Gastroesophageal sphincter (tissue), 4 donors: ENCODE measurements at places on chromosomes 11 and 22. TPM values are rescaled to one million over a fixed set of nuclear protein-coding genes. Genes with fewer than 3 reads are reported as not detected.
A peak's percentile ranks its signal among the peaks of the same experiment; 100 is the strongest.

DNA sequence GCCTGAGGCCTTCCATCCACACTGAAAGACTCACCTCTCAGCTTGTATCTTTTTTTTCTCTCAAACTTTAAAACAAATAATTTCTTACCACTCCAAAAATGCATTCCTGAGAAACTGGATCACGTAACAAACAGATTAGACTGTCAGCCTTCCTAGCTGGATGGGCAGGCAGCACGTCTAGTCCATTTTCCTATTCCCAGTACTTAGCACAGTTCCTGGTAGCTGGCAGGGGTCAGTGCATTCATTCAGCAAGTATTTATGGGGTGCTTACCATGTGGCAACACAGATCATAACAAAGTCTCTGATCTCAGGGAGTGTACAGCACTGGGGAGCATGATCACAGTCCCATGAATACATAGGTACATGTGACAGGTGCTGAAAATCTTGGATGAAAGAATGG lies 89.6 kb downstream of the UBASH3B start:
- no peak for ATAC-seq

- ATAC-seq = peak; percentile 34
These were observed 1.9 kb downstream of the GRAMD4 start for GRCh38 chr22:46622081-46622521.

Gene FAM89B
- total RNA-seq = 68.3 TPM

Gene MMP8
- not detected for total RNA-seq

- no peak for ATAC-seq
These were observed 708 bp downstream of the SCO2 start for GRCh38 chr22:50524676-50525103.

DNA sequence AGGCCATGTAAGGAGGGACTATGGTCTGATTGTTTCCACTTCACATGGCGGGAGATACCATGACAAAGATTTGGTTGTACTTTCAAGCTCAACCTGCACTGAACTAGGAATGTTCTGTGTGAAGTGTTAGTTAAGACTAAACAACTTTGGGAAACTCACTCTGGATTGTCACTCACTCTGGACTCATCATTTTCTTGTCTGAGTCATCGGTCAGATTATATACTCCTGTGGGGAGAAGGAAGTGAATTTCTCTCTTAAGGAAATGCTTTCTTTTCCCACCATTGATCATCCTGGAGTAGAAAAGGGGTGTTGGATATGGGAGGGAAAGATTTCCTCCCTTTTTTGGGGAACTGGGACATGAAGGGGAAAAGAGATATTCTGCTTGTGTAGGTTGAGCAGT lies 26.9 kb upstream of the CAT start:
- no peak for ATAC-seq

GRCh38 chr11:30984442-30984816 lies 385.1 kb downstream of the DCDC1 start:
- ATAC-seq = no peak

Gene UPK2
- total RNA-seq = not detected

Gene CABP4
- total RNA-seq = 0.62 TPM

DNA sequence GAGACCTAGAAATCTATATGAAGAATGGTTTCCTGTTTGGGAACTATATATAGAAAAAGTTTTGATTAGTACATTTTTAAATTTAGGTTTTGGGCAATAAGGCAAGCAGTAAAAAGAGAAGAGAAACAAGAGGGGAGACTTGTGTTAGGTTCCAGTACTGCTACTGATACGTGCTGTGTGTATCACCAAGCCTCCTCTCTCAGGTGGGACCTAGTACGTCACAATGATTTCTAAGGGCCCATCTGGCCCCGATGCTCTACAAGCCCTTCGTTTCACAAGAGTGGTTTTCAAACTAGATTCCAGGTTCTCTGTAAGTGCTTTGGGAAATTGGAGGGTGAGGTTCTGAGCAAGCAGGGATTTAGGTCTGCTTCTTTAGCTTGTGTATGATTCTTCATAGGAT lies 39.2 kb downstream of the USP35 start:
- ATAC-seq = no peak

GRCh38 chr11:125945011-125945796 lies 640 bp upstream of the VSIG10L2 start:
- no peak for ATAC-seq

- peak; percentile 60 for ATAC-seq
These were observed 45.3 kb upstream of the CD82 start for GRCh38 chr11:44519989-44520737.

DNA sequence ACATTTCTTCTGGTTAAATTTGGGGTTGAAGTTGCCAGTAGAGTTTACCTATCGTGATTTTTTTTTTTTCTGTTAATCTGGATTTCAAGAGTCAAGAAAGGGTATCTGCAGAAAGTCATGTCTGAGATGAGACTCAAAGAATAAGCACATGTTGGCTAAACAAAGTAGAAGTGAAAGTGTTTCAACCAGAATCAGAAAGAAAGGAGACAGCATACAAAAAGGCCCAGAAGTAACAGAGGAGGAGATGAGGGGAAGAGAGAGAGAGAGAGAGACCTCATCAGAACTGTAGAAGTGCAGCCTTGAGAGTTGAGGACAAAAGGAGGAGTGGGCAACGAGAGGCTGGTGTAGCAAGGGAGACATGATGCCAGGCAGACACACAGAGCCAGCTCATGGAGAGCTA lies 54.9 kb downstream of the SVIP start:
- ATAC-seq = no peak

- ATAC-seq = no peak
These were observed 644 bp downstream of the YPEL4 start for GRCh38 chr11:57648801-57649735.

DNA sequence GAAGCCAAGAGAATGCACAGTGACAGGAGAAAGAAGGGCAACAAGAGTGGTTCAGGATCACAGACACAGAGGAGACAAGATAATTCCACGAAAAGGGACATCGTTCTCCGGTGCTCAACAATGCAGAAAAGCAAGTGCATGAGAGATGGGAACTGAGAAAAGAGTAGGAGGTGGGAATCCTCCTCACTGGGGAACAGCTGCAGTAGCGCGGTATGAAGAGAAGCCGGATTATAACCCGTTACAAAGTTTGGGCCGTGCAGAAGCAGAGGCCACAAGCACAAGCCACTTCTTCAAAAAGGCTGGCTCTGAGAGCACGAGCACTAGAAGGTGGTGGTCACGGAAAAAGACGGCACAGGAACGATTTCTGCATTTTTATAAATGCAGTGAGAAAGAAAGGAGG lies 114.2 kb upstream of the BID start:
- no peak for ATAC-seq

Gene HMOX1
- total RNA-seq = 3.0 TPM

DNA sequence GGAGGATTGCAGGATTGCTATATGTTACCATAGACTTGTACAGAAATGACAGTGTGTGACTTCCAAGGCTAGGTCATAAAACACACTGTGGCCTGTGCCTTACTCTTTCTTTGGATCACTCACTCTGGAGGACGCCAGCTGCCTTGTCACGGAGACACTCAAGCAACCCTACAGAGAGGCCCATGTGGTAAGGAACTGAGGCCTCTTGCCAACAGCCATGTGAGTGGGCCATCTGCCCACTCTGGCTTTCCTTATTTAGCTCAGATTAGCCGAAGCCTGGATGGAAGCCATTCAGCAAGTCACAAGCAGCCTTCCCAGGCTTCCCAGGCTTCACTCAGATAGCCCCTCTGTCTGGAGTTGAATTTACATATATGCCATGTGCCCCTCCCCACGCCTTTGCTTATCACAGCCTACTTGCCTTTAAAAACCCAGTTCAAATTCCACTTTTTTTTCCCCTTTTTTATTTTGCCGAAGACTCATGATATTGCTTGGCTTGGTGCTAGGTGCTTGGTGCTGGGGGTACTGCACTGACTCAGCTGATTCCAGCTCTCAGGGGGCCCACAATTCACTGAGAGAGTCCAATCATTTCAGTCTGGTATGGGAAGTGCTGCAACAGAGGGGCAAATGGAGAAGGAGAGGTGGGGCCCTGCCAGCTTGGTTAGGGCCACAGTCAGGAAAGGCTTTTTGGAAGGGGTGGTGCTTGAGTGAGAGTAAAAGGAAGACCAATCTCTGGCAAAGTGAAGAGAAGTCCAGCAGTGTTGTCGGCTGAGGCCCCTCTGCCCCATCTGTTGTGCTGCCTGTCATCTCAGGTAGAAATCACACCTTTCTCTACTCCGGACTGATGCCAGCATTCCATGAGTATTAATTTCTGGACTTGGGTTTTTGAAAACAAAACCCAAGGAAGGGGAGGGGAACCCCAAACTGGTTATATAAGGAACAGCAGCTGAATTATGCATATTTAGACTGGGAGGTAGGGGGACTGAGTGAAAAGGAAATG lies 14.5 kb upstream of the P4HA3 start:
- ATAC-seq = peak; percentile 72

DNA sequence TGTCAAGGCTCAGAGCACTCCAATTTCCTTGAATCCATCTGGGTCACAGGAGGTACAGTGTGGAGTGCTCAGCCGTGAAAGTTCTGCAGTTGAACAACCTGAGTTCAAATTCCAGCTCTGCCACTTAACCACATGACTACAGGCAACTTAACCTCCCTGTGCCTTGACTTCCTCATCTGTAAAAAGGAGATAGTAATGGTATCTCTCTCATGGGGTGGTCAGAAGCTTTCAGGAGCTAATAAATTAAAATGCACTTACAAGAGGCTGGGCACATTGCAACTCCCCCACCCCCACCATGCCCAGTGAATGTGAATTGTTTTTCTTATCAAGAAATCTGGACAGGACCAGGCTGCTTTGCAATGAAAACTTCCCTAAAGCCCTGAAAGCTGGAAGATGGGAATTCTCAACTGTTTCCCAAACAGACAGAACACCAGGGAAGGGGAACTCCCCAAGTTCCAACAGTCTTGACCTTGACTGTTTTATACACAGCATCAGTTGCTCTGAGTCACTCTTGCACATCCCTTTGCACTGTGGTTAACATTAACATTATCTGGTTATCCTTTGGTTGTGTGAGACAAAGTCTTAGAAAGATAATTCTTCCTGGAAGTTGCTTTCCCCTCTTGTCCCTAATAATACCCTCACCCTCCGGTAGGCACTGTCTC lies 137.0 kb downstream of the SLC1A2 start:
- ATAC-seq = peak; percentile 37

DNA sequence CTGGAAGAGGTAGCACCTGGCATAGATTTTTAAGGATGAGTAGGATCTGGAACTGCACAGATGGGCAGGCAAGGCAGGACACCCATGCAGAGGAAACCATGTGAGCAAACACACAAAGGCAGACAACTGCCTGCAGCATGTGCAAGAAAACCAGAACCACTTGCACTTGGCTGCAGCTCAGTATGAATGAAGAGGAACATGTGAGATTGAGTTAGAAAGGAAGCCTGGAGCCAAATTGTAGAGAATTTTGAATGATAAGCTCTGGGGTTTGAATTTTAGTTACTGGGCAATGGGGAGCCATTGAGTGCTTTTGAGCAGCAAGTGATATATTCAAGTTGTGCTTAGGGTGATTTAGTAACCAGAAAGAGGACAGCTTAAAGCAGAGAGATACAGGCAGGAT lies 583.4 kb downstream of the SOX6 start:
- no peak for ATAC-seq

Gene LARGE2
- 2.5 TPM for total RNA-seq

DNA sequence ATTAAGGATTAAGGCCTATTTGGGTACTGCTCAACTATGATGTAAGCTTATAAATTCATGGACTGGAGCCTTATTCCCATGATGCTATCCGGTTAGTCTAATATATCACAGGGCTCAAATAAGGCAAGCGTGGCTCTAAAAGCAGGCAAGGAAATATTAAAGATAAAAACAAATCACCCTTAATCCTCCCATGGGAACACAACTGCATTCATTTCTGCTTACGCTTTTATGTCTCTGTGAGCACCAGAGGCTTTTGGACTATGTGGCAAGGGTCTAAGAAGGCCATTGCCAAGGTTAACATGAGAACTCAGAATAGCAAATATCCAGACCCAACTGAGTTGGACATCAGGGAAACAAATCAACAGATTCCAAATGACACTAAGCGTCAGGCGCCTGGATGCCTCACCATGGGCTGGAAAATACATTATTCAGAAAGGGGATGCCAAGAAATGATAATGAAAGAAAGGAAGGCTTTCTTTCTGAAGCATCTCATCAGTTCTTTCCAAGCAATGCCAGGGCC lies 138.1 kb downstream of the SLC1A2 start:
- peak; percentile 74 for ATAC-seq

DNA sequence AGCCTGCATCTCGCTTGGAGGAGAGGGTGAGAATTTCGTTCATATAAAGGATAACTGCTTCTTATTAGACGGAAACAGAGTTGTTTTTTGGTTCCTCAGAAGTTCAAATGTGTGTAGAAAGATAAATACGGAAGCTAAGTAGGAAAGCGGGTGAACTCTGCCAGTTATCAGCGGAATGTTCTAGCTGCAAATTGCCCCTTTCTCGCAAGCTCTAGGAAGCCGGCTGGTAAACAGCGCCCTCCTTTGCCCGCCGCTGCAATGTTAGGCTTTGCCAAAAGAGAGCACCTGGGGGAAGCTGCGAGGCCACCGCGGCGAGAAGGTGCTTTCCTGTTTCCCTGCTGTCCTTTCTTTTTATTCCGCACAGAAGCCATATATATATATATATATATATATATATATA lies 67.0 kb downstream of the IGLL5 start:
- no peak for ATAC-seq

DNA sequence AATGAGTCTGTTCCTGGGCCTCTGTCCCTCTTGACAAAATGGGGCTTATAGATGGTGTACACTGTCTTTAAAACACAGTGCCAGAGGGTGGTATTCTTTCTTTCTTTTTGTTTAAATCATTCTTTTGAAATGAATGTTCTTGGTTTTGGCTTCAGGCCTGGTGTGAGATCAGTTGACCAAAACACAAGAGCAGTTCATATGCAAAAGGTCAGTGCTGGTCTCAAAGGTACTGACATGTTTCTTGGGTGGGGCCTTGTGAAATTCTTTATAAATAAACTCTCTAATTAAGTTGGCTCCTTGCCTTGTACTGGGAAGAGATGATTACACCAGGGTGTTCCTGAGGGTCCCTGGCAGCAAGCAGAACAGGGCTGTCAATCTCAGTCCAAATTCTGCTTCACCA lies 110.0 kb downstream of the FBXO7 start:
- ATAC-seq = peak; percentile 54
